Stimulated activated CD4-positive, alpha-beta T cell treated with anti-CD3 and anti-CD28 coated beads, Interleukin-4, amount 100 ng/mL, for 48 hours (primary cell): ENCODE measurements at places on chromosomes 4 and X.

DNA sequence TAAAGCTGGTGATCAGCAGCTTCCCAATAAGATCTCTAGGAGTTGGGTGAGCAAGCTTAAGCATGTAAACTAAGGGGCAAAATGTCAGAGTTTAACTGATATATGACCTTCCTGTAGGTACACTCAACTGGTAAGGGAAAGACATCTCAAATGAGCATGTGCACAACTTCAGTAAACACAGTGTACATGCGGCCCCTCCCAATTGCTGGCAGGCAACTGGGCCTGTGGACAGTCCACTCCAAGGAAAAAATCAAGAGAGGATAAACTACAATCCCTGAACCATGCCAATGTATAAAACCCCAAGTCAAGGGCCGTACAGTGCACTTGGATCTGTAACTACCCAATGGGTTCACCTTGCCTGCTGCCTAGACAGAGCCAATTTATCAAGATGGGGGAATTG, 4.9 kb upstream of the NAA11 start:
- no peak for DNase-seq

DNA sequence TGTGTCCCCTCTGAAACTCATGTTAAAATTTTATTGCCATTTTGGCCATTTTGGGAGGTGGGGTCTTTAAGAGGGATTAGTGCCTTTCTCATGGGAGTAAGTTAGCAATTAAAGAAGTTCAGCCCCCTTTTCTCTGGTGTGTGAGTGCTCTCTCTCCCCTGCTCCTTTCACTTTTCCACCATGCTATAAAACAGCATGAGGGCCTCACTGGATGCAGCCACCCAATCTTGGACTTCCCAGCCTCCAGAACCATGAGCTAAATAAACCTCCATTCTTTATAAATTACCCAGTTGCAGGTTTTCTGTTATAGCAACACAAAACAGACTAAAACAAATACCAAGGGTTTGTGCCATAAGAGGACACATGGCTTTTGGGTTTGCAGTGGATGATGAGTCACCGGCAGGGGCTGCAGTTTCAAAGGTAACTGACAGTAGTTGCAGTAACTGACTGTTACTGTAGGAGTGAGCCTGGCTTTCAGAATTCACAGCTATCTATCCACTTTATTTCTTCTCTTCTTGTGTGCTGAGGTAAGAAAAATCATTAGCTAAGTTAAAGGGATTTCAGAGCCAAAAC, 121.5 kb downstream of the PPEF1 start:
- no peak for DNase-seq

DNA sequence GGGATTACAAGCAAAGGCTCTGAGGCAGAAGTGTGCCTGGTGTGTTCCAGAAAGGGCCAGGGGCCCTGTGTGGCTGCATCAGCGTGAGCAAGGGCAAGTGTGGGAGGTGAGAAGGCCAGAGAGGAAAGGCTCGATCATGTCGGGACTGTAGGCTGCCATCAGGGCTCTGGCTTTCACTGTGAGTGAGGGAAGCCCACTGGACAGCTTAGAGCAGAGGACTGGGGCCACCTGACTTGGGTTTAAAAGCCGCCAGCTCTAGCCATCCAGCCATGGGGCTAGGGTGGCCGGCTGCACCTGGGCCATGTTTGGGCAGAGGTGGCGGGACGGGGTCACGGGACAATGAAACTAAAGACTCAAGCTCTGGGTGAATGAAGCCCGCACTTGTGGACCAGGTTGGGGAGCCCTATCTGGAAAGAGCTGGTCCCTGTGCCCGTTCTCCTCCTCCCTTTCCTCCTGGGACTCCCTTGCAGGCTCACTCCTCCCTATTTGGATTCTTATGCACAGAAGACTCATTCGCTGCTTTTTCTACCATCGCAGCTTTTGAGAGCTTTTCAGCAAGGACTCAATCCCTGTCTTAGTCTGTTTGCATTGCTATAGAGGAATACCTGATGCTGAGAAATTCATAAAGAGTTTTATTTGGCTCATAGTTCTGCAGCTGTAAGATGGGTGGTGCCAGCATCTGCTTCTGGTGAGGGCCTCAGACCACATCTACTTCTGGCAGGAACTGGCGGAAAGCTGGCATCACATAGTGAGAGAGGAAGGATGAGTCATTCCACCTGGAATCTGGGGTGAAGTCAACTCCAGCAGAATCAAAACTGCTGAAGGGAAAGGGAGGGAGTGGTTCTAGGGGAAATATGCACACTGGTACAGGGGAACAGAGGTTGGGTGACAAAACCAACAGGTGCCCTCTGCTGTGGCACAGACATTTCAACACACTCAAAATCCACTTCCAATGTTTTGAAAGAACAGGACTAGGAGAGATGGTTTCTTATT, 15.3 kb downstream of the CTAG1B start:
- DNase-seq: no peak

GRCh38 chr4:149723065-149723464, 92.6 kb downstream of the IQCM start:
- no peak for DNase-seq

DNA sequence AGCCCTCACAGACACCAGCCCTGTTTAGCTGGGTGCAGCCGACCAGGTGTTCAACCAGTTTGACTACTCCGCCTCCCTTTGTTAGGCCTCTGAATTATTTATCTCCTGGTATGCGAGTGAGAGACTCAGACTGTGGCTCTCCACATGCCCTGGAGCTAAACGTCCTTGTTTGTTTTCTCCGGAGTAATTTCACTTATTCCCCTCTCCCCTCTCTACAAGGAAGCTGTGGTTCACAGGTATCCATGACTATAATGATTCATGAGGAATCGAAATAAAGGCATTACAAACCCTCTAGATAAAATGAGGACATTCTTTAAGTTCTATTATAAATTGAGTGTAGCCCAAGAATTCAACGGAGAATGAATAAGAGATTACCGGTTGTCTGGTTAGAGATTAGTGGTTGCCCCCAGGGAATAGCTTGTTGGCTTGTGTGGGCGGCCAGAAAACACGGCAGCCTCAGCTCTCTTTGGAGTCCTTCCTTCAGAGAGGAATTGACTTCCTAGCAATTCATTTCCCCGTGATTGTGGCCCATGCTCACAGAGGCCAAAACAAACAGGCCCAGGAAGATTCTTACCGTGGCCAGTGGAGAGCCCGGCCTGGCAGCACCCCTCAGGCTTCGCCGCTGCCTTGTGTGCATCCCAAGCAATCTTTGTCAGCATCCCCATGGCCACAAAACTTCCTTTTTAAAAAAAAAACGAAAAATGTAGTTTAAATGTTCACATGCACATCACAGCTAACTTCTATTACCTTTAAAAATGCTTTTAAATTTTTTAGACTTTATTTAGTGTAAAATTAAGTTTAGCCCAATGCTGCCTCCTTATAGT, 60.2 kb upstream of the CBR4 start:
- no peak for DNase-seq

DNA sequence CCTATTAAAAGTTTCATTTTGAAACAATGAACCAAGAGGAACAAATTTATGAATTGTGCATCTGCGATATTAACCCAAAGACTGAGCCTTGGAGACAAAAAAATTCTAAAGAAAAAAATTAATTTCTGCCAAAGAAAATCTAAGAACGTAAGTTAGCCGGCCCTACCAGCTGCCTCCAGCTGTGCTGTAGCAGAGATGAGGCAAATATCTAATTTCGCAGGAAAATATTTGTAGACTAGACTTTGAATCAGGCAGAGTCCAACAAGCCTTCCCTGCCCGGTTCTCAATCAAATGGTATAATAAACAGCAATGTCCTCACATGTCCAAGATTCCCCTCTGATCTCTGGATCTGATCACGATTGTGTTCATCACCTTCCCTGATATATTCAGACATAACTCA, 21.2 kb upstream of the SMIM20 start:
- DNase-seq: no peak

GRCh38 chrX:132862562-132862961, 95.9 kb downstream of the HS6ST2 start:
- DNase-seq: no peak

DNA sequence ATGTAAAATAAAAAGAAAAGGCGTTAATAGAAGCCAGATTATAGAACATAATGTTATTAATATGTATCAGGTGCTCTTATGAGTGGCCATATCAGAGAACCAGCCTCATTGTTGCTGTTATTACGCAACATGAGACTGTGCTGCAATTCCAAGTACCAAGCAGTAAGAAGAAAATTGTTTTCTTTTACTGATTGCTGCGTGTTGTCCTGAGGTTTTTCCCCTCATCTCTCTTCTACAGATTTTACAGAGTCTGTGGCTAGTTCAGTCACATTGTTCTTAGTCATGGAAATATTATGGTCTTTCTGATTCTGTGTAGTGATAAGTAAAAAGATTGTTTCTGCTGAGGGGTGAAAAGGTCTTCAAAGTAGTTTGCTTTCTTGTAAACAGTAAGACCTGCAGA, 55.9 kb downstream of the NPNT start:
- DNase-seq: no peak

DNA sequence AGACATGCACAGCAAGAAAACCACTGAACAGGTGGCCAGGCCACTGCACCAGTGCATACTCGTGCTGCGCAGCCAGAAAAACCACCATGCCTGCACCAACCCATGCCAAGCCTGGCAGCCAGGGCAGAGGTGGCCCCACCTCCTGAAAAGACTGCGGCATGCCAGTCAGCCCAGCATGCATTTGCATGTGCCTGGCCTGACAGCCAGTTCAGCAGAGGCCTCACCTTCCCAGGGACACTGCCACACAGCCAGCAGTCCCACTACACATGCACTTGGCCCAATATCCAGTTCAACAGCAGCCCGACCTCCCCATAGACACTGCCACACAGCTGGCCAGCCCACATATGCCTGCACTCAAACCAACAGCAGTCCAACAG, 43.5 kb upstream of the DDX60 start:
- no peak for DNase-seq
